ENCODE measurements at places on chromosomes 7 and 10. TPM values are rescaled to one million over a fixed set of nuclear protein-coding genes. Genes with fewer than 3 reads are reported as not detected.

ABCB1 gene
- total RNA-seq: 0.36 TPM

OR2A1 gene
- total RNA-seq: 0.27 TPM

LAMB1 gene
- 332 TPM for total RNA-seq

CPEB3 gene
- 1.7 TPM for total RNA-seq

CRYGN gene
- 0.16 TPM for total RNA-seq

ATP6V0E2 gene
- 22.5 TPM for total RNA-seq

MAT1A gene
- not detected for total RNA-seq

SPDYE8 gene
- not detected for total RNA-seq

NEBL gene
- total RNA-seq: 4.3 TPM

MEPCE gene
- total RNA-seq: 48.0 TPM

FANK1 gene
- 2.3 TPM for total RNA-seq

OR6V1 gene
- not detected for total RNA-seq

LIPK gene
- not detected for total RNA-seq

IL2RA gene
- total RNA-seq: not detected

GRCh38 chr10:109191823-109192222 lies 731.5 kb downstream of the XPNPEP1 start:
- DNase-seq: no peak

DNA sequence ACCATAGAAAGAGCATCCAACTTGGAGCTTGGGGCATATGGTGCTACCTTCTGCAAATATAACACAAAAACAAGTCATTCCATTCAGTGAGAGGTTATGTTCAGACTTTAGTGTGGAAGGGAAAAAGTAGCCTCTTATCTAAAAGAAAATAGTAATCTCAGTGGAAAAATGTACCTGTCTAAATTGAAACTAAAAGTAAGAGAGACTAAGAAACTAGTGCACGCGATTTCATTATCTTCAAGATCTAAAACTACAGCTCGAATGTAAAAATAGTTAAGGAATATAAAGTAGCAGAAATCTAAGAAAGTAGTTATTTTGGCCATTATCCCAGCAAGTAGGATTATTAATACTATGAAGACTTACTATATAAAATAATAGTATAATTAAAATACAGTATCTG lies 233.0 kb upstream of the PPP1R3A start:
- no peak for DNase-seq

DNA sequence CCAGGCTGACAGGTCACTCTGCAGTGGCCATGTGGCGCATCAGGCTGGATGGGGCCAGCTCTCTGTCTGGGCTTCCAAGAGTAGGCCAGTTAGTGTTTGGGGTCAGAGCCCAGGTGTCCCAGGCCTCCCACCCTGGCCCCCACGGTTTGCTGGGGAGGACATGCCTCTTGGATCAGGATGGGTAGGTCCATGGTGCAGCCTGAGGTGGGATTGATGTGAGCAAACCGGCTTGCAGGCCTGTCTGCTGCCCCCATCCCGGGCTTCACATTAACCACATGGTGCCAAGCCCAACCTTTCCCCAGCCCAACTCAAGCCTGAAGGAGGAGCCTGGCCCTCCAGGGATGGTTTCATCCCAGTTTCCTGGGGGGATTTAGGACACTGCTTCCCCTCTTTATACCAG lies 39.2 kb downstream of the LDB3 start:
- no peak for DNase-seq

DNA sequence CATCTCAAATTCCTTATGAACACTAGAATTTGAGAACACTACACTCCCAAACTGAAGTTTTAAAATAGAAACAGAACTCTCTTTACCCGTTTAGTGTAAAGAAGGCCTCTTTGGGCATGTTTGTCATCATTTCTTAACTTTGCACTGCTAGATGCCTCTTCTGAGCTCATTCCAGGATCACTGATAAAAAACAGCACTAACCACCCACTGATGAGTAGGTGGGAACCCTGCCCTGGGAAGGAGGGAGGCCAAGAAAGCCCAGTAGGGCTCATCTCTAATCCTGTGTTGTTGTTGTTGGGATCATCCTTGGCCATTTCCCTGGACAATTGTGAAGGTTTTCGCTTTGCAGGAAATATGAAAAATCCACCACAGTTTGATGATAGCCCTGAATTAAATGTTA lies 68.2 kb downstream of the CUBN start:
- DNase-seq: peak; percentile 66

DNA sequence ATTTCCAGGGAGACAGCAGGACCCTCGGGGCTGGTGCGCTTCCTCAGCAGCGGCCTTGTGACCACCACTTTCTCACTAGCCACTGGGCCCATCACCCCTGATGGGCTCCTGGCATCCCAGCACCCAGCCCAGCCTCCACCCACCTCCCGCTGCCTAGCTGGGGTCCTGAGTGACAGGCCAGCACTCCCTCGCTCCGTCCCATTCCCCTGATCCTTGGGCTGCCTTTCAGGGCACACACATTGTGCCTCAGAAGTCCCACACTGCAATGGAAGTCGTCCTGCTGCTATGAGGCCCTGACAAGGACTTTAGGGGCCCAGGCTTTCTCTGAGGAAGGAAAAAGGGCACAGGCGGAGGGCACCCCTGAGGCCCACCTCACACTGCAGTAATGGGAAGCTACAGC lies 12.4 kb downstream of the CAMK2B start:
- no peak for DNase-seq

GRCh38 chr10:21399392-21400035 lies 126.0 kb downstream of the SKIDA1 start:
- DNase-seq: peak; percentile 89

DNA sequence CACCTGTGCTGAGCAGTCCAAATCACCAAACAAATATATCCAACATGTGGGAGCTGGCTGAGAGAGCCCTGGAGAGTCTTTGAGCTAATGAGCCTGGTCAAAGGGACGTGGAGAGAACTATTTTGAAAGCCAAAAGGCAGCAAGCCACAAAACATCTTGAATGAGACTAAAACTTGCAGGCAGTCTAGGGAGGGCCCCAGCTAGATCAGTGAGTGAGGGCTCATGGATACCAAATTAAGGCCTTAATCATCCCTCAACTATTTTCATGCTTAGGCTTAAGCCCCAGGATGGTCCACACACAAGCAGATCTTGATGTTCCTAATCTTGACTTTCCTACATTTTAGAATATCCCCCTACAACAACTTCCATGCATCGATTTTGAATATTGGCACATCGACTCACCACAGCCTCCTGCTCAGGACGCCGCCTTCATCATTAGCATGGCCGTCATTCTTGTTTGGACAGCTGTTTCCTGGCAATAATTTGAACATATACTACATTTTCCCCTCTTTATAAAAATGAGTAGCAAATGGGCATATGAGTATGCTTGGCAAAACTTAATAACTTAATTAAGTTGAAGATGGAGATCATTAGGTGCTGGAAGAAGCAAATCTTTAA lies 86.9 kb upstream of the ADAM12 start:
- DNase-seq: no peak

DNA sequence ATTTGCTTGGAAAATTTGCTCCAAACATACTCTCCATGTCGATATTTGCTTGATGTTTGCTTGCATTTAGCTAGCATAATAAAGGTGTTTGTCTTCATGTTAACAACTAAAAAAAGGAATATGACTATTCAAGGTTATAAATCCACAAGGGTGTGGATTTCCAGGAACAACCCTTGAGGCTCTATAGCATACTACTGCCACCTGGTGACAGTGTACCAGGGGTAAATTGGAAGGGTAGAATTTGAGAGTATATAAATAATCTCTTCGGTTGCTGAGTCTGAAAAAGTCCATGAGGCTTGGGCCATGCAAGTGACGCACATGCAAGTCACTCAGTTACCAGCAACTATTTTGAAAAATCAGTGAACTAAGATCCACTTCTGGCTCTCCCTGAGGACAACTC lies 68.4 kb downstream of the SLIT1 start:
- peak; percentile 11 for DNase-seq

DNA sequence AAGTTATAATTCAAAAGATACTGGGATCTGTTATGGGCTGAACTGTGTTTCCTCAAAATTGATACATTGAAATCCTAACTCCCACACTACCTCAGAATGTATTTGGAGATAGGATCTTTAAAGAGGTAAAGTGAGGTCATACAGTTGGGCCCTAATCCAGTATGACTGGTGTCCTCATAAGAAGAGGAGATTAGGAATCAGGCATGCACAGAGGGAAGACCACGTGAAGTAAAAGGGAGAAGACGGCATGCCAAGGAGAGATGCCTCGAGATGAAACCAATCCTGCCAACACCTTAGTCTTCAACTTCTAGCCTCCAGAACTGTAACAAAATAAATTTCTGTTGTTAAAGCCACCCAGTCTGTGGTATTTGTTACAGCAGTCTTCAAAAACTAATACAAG lies 5.9 kb upstream of the CFAP69 start:
- DNase-seq: no peak

- DNase-seq: peak; percentile 39
Observed at GRCh38 chr7:108418946-108419345, 37.3 kb downstream of the NRCAM start.

DNA sequence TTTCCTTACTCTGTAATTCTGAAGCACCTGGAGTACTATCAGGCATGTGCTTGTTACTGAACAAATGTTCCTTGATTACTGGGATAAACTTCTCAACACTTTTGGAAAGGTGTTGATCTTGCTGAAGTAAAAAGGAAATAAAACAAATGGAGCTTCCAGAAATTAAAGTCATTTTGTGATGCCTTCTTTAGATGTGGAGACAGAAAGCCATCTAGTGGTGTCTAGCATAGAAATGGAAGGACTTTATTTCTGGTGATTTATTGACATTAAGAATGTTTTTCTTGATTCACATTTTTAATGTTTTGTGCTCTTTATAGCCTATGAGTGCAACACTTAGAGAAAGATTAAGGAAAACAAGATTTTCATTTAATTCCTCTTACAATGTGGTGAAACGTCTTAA lies 1.4 kb downstream of the SFR1 start:
- peak; percentile 59 for DNase-seq

- no peak for DNase-seq
Observed at GRCh38 chr10:95635319-95635733, 21.2 kb downstream of the ALDH18A1 start.

DNA sequence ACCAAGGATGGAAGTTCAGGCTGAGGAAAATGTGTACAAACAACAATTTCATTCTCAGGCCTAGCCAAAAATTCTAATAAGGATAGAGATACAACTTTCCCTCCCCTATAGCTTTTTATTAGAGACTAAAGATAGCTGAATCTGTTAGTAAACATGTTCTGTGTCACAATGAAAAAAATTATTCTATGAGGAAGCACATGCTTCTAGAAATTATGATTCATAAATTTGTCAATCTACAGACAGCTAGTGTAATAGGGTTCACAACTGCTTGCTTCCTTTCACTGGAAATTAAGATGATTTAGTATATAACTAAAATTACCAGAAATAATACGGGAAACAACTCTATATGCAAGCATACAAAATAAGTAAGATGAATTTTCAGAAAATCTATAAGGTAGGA lies 56.6 kb downstream of the CCDC3 start:
- DNase-seq: no peak

DNA sequence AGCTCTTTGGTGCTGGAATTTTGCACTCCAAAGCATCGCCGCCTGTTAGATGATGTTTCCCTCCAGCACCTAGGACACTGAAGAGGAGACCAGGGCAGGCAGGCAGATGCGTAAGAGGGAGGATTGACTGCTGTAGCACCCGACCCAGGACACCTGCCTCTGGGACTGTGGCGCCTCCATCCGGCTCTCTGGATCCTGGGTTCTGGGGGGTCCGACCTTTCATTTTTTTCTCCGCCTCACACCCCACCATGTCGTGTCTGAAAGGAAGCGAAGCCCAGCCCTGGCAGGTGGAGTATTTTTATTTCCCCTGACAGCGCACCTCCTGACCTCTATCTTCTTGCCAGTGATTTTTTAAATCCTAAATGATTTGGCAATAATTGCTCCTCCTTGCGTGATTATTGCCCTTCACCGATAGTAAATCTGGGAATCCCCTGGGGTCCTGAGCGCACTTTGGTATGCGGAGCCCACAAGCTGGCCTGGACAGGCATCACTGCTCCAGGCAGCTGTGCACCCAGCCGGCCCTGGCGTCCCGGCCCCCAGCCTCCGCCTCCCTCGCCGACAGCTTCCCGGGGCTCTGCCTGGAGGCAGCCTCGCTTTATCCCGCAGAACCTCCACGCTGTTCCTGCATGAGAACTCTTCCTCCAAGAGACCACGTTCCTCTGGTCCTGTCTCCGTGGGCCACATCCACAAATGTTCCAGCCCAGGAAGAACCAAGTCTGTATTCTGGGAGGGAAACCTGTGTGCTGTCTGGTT lies 48.4 kb downstream of the LHPP start:
- no peak for DNase-seq

GRCh38 chr7:17401791-17402627 lies 103.6 kb downstream of the AHR start:
- no peak for DNase-seq

- no peak for DNase-seq
Observed at GRCh38 chr7:136275794-136276193, 298.6 kb upstream of the MTPN start.

DNA sequence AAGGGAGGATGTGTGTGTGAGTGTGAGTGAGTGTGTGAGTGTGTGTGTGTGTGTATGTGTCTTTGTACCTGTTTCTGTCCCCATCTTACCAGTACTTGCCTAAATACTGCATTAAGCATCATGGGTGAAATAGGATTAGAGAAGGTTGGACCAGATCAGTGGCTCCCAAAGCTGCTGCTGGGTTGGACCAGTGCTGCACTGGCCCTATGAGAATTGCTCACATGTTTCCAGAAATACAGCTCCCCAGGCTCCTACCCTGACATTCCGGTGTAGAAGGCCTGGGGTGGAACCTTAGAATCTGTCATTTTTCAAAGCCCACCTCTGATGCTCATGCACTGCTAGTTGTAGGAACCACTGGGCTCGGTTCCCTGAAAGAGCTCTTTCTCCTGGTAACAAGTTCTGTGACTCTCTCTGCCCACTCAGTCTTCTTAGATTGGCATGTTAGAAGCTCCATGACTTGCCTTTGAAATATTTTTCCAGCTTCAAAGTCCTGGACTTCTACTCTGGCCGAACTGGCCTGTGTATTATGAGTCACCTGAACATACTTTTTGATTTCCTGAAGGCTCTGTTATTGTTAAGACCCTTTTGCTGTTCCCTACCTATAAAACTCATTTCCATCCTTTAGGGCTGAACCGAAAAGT lies 224.7 kb downstream of the CUX1 start:
- DNase-seq: peak; percentile 74

DNA sequence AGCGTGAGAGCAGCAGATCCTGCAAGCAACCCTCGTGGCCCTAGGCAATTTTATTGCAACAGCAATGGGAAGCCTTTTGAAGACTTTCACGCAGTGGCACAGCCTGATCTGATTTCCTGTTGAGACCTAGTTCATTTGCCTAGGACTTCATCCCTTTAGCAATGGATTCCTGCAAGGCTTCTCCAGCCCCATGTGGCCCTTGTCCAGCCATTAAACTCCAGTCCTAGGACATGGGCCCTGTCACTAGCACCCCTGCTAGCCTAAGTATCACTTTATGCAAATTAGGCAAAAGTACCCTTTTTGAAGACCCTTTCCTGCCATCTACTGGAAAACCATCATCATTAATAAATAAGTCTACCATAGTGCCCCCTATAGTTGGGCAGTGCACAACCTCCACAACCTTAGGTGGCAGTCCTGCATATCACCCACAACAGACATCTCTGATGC lies 379.4 kb downstream of the GALNT17 start:
- no peak for DNase-seq

DNA sequence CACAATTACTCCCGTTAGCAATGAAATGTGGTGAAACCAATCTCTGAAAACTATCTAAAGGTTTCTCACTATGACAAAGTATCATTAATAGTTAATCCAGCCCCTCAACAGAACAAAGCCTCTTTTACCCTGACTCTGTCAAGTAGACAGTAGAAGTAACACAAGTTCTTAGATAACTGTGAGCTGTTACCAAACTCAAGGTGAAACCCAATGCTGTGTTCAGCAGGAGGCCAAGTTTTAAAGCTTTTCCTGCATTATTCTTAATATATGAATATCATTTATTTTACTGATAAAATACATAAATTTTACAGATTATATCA lies 109.1 kb downstream of the SRPK2 start:
- DNase-seq: no peak
